ELR (cell line): ENCODE measurements at places on chromosomes 1 and 21.

GRCh38 chr1:245645894-245646293 lies 491.1 kb downstream of the KIF26B start:
- no peak for DNase-seq

- no peak for DNase-seq
These were observed 12.2 kb downstream of the TGFB2 start for GRCh38 chr1:218357211-218357892.

DNA sequence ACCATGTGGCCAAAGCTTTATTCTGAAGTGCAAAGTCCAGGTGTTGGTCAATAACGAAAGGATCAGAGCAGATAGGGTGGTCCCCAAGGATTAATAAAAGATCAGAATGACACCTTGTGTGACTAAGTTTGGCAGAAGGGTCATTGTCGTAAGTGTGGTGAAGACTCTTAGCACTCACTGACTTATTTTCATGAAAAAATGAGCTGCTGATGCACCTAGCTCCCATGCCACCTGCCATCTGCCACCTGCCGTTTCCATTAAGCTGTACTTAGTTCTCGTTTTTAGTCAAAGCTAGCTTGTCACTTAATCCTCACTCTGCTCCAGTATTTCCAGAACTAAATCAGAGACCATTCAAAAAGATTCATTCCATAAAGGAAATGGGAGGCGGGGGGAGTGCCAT lies 112.6 kb downstream of the SEC16B start:
- DNase-seq: no peak

- DNase-seq: no peak
These were observed 93.1 kb upstream of the PGBD5 start for GRCh38 chr1:230519246-230519645.

DNA sequence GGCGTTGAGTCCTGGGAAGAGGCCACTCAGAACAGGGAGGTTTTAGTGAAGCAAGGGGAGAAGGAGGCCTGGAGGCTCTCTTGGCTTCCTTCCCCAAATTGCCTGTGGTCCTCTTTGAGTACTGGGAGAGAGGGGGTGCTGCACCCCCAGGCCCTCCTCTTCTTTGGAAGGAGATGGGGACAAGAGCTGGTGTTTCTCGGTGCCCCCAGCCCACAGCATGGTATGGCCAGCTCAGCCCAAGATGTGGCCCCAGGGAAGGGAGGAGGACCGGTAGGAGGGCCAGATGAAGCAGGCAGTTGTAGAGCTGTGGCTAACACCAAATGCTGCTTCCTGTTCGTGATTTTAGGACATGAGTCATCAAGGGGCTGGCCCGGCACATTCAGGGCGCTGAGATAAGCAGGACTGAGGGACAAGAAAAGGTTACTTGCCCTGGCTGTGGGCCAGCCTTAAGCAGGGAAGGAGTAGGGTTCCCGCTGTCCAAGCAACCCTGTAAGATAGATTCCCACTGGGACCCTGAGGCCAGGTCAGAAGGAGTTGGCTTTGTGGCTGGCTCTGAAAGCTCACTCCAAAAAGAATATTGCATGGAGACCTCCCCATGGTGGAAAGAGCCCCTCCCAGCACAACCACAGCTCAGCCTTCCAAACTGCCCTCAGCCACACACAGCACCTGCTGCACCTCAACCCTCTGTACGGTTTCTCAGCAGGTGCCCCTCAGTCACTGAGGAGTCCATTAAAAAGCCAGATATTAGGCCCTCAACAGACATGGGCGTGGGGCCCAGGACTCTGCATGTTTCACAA lies 4.9 kb upstream of the TNFRSF1B start:
- DNase-seq: peak; percentile 92

DNA sequence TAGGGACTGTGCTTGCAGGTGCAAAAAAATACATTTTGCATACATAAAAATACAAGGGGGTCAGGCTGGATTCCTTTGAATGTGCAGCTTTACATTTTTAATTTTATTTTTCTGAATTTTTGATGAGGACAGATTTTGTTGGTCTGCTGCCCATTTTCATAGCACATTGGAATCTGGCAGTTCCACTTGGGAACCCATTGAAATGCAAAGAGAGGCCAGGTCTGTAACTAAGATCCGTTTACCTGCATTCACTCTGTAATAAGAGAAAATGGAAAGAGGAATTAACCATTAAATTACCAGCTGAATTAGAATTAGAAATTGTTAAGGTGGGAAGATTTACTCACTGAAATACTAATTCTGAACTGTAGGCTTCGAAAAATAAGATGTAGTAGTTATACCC lies 221.6 kb downstream of the DAB1 start:
- DNase-seq: no peak

DNA sequence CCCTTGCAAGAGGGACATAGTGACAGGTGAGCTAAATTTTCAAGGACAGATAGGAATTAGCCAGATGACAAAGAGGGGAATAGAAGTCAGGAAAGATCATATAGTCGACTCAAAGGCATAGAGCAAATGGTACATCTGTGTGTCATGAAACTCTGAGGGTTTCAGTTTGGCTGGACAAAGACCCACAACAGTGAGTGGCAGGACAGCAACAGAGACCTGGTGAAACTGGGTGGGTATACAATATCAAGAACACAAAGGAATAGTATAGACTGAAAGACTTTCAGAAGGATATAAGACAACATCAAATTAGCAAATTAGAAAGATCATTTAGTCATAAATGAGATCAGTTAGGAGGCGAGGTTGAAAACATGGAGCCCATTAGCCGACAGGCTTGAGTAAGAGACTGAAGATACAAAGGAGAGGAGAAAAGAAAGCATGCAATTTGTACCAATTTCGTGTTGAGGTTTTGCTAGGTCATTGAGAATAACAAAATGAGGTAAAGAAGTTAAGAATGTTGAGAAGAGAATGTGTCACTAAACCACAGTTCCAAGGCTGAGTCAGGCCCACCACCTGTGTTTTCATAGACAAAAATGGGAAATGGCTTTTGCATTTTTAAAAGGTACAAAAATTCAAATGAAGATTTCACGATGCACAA lies 213.8 kb downstream of the HHIPL2 start:
- peak; percentile 89 for DNase-seq

DNA sequence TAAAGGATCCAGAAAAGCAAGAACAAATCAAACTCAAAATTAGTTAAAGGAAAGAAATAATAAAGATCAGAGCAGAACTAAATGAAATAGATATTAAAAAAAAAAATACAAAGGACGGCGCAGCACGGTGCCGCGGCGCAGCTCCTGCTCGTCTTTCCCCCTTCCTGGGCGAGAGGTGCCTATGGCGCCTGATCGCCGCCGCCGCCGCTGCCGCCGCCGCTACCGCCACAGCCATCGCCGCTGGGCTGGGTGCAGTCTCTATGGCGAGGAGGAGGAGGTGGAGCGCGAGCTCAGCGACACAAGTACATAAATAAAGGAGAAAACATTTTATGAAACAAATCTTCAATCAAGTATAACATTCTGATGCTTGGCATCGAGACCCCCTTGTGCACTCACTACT lies 77.6 kb upstream of the VANGL1 start:
- peak; percentile 32 for DNase-seq

- DNase-seq: no peak
These were observed 9.6 kb upstream of the CHIT1 start for GRCh38 chr1:203239081-203239480.

DNA sequence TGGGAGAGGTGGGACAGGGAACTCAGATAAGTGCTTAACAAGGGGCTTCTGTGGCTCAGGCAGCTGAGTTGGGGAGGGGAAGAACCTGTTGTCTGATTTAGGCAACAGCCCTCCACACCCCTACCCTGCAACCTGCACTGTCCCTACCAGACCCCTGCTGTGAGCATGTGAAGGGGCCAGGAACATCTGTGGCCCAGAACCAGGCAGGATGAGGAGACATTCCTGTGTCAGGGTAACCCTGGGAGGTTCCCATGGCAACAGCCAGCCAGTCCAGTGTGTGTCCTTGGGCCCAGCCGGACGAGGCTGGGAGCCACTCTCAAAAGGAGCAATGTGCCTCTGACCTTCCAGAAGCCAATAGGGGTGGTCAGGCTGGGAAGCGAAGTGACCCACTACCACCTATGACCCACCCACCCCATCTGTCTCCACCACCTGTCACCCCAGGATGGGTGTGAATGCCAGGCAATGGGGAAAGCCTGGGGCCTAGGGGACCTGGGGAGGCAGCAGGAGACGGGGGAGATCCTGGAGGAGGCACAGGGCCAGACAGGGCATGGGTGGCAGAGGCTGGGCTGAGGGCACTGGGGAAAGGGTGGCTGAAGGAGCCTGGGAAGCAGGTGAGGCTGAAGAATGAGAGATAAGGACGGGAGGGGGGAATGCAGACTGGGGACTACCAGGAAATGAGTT lies 5.0 kb upstream of the PMVK start:
- no peak for DNase-seq

GRCh38 chr1:21852282-21853130 lies 40.4 kb downstream of the LDLRAD2 start:
- no peak for DNase-seq

DNA sequence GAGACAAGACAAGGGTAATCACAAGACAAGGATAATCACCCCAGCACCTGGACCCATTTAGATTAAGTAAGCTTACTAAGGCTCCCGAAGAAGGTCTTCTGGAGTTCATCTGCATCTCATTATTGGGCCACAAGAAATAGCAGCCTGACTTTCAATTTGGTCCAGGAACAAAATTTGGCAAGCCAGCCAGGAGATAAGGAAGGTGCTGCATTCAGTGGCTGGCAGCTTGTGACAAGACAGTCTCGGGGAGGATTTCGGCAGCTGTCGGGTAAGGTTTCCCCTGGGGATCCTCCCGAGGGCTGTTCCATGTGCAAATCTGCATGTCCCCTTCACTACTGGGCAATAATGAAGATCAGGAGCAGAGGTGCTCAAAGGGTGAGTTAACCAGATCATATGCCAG lies 195.2 kb downstream of the FCRL5 start:
- no peak for DNase-seq

DNA sequence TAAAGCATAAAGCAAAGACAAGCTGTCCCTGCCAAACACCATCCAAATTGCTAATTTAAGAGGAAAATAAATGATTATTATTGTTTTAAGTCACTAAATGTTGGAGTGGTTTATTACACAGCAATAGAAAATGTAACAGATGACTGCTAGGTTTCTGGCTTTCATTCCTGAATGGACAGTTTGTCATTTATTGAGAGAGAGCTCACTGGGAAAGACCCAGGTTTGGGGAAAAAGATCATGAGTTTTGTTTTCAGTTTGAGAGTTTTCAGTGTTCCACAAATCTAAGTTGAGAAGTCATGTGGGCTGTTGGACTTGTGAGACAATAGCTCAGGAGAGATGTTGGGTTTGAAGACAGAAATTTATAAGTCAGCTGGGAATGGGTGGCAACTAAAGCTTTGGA lies 5.4 kb downstream of the GPA33 start:
- no peak for DNase-seq

DNA sequence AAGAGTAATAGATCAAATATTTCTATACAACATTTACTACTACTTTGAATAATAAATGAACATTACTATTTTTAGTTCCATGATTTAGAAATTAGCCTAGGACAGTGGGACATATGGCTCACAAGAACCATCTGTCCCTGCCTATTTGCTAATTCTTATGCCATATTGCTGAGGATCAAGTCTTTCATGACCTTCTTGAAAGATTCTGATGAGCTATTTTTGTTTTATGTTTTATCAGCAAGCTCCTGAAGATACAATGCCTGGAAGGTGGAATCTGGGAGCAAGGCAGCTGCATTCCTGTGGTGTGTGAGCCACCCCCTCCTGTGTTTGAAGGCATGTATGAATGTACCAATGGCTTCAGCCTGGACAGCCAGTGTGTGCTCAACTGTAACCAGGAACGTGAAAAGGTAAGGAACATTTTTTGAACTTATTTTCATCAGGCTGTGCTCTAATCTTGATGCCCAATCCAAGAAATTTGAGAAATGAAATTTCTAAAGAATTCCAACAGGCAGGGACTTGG lies 326.7 kb downstream of the PAPPA2 start:
- DNase-seq: peak; percentile 34

- no peak for DNase-seq
These were observed 35.2 kb downstream of the RAP1A start for GRCh38 chr1:111654839-111655238.

GRCh38 chr1:39485046-39485803 lies 6.2 kb upstream of the BMP8A start:
- DNase-seq: no peak

- peak; percentile 18 for DNase-seq
These were observed 501.7 kb downstream of the NEGR1 start for GRCh38 chr1:71780681-71781080.

DNA sequence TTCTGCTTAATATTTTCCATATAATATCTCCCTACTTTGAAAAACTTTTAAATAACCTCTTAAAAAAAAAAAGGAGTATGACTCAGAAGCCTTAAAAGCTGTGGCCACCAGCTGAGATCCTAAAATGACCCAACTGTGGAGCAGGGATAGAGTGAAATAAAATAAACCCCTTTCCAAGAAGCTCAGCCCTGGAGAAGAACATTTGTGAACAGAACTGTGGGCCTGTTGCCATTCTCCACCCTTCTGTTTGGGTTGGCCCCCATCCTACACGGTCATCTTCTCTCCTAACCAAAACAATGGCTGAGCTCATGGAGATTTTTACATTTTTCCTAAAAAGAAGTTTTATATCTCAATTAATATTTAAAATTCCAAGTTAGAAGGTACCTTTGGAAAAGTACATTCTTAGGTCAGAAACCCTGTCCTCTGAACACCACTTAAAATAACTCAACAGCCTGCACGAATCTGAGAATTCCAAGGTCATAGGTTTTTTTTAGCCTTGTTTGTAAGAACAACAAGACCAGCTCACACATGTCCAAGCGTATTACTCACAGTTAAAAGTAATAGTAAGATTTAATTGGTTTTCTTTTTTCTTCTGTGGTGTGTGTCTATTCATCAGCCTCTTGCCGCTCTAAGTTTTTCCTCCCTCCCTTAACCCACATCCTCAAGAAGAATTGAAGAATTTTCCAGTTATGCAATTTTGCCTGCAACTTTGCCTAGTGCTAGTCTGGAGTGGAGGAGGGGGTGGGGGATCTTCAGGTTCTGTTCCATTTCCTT lies 107.7 kb upstream of the ERRFI1 start:
- peak; percentile 77 for DNase-seq

GRCh38 chr1:30840904-30841598 lies 67.5 kb downstream of the SDC3 start:
- no peak for DNase-seq
